Skeletal muscle tissue (tissue), 5 donors: ENCODE measurements at places on chromosomes 6 and 20. TPM values are rescaled to one million over a fixed set of nuclear protein-coding genes. Genes with fewer than 3 reads are reported as not detected.

WFDC12 gene
- not detected for total RNA-seq

DEFB112 gene
- total RNA-seq: not detected

KCNQ2 gene
- total RNA-seq: 1.6 TPM

RUNX2 gene
- total RNA-seq: 0.52 TPM

EYA4 gene
- 40.2 TPM for total RNA-seq

ARMC12 gene
- total RNA-seq: 0.52 TPM

FAM83C gene
- not detected for total RNA-seq

PDE7B gene
- 13.6 TPM for total RNA-seq

LINC00237 gene
- total RNA-seq: 0.52 TPM

CYP39A1 gene
- total RNA-seq: 6.3 TPM

KCNK5 gene
- total RNA-seq: 1.6 TPM

BTN1A1 gene
- total RNA-seq: not detected

OXT gene
- not detected for total RNA-seq

CST4 gene
- total RNA-seq: not detected

SLC17A3 gene
- not detected for total RNA-seq

UBD gene
- 1.6 TPM for total RNA-seq

HLA-DPA1 gene
- total RNA-seq: 14.6 TPM

WFDC5 gene
- total RNA-seq: not detected

RBM24 gene
- 116 TPM for total RNA-seq

ADTRP gene
- under 0.01 TPM for total RNA-seq

STMN3 gene
- 10.4 TPM for total RNA-seq

ABHD16B gene
- total RNA-seq: not detected

DACT2 gene
- 2.6 TPM for total RNA-seq

MCM8 gene
- total RNA-seq: 4.7 TPM

RBBP8NL gene
- total RNA-seq: not detected

OR2B6 gene
- not detected for total RNA-seq

SCUBE3 gene
- 0.52 TPM for total RNA-seq

MCHR2 gene
- not detected for total RNA-seq

FAM83B gene
- not detected for total RNA-seq

CLIC1 gene
- 152 TPM for total RNA-seq

TSHZ2 gene
- total RNA-seq: 9.9 TPM

JPH2 gene
- 85.1 TPM for total RNA-seq

HEBP2 gene
- total RNA-seq: 6.8 TPM

ERVFRD-1 gene
- not detected for total RNA-seq

SLC35D3 gene
- total RNA-seq: not detected

ADGRF4 gene
- total RNA-seq: not detected

PKIB gene
- not detected for total RNA-seq

SLC17A1 gene
- total RNA-seq: not detected

GMDS gene
- total RNA-seq: 7.8 TPM

B4GALT5 gene
- 14.6 TPM for total RNA-seq

CD93 gene
- 76.7 TPM for total RNA-seq

FOXF2 gene
- total RNA-seq: 0.52 TPM

C6orf58 gene
- not detected for total RNA-seq

SLC52A3 gene
- total RNA-seq: not detected

RFX6 gene
- total RNA-seq: not detected

KAT14 gene
- 19.8 TPM for total RNA-seq

NR2E1 gene
- not detected for total RNA-seq

NNAT gene
- total RNA-seq: 133 TPM

PRICKLE4 gene
- 2.6 TPM for total RNA-seq

OARD1 gene
- 10.4 TPM for total RNA-seq

FKBP1C gene
- not detected for total RNA-seq

MDC1 gene
- total RNA-seq: 5.2 TPM

FAM135A gene
- 41.8 TPM for total RNA-seq

PKHD1 gene
- total RNA-seq: 38.6 TPM

RBCK1 gene
- total RNA-seq: 29.2 TPM

ECHDC1 gene
- total RNA-seq: 36.0 TPM

PXDC1 gene
- total RNA-seq: 14.1 TPM
